Putamen (tissue), 1 donor: ENCODE measurements at places on chromosomes 2 and 18.

- DNase-seq, result no peak
These were observed 9.0 kb upstream of the ONECUT2 start for GRCh38 chr18:57426187-57426586.

DNA sequence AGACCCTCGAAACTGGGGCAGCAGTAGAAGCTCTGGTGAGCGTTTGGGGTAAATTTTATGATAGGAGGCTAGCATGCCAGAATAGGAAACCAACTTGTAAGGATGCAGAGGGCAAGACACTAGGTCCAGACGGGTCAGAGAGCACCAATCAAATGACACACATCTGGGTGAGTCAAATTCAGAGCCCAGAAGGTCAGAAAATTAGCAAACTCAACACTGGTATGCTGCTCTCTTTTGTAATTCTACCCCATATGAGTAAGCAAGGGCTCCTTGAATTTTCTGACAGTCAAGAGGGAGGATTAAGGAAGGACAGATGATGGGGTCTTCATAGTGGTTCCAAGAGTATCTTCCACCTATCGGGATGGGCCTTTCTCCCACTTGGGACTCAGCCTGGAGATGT is 209.8 kb downstream of the BCL2 start:
- no peak for DNase-seq

GRCh38 chr2:206149330-206149729 is 9.9 kb downstream of the NDUFS1 start:
- DNase-seq, result no peak

DNA sequence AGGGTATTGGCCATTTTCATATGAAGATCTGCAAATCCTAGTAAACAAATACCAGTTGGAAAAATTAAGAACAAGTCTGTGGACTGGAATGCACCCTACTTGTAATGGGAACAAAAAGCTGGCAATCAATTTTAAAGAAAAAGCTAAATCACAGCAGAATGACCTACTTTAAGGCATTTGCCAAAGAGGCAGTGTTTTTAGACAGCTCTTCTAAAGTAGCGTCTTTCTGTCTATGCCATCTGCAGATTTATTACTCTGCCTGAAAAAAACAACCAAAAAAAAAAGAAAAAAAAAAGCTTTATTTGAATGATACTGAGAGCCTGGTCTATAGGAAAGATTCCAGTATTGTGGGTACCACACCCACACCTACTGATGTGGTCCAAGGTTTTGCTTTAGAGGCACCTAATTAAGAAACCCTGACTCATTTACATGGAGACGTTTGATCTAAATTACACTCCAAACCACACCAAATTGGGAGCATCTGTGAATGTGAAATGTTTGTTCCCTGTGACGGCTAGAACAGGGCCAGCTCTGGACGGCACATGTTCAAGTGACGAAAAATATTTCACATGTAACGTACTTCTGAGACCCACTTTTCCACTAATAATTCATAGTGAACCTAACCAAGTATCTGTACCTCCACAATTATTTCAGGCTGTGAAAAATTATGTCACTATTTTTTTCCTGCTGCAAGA is 597.1 kb downstream of the ARHGAP15 start:
- DNase-seq, result no peak

DNA sequence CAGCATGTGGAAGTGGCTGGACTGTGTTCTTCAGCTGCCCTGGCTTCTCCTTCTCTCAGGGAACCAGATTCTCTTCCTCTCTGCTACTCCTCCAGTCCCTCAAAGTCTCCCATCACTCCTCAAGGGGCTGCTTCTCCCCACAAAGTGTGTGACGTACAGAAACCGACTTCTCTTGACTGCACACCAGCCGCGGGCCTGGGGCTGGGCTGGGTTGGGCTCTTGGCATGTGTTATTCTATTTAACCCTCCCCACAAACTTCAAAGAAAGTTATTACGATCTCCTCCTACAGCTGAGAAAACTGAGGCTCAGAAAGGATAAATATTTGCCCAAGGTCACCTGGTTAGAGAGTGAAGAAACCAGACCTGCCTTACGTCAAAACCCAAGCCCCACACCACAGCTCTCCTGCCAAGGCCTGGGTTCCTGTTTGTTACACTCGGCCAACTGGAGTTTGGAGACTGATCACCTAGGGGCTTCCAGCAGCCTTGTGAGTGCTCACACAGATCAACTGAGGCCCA is 269.0 kb downstream of the TFCP2L1 start:
- DNase-seq, result no peak

DNA sequence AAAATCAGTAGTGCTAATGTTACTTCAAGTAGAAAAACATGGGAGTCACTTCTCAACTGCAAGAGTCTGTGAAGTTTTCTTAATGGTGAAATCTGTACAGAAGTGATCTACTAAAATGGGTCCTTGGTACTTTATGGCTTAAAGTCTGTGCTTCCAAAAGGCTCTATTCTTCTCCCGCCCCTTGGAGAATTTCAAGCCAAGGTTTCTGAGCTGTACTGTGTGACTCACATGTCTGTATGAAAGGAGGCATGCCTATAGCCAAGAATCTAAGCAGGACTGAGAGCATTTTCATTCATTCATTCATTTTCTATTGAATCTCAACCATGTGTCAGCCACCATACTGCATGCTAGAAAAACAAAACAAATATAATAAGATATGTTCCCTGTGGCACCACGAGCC is 19.8 kb upstream of the DDX18 start:
- DNase-seq, result no peak

- DNase-seq, result peak; percentile 31
These were observed 222.5 kb upstream of the COPS8 start for GRCh38 chr2:236862961-236863728.

GRCh38 chr18:7291046-7291445 is 60.2 kb downstream of the LRRC30 start:
- DNase-seq, result no peak

GRCh38 chr18:31241900-31242409 is 76.0 kb upstream of the DSG1 start:
- no peak for DNase-seq

- no peak for DNase-seq
These were observed 50.4 kb upstream of the SMIM21 start for GRCh38 chr18:75477900-75478299.

DNA sequence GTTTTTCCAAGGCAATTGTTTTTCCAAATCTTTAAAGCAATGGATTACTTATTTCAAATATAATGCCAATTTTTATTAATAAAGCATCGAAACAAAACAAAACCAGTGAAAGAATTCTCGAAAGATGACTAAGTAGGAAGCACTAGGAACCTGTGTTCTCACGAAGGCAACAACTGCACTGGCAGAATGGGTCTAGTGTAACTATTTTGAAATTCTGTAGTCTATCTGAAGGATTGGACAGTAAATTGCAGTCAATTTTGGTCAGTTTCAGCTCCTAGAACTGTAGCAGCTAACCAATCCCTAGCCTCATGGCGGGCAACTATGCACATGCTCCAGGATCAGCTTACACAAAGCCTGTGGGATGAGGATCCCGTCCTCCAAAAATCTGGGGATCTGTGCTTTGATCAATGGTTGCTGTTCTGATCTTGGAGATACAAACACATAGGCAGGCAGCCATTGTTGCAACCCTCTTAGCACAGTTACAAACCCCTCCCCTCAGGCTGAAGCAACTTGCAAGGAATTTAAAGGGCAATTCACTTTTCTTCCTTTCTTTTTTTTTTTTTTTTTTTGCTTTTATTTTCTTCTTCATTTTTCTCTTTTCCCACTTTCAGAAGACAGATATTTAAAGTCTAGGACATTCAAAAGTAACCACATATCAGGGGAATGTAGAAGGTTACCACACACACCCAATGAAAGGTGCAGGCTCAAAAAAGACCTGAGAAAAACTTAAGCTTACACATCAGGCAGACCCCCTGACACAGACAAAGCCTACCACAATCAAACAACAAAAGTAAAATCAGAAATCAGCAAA is 147.6 kb downstream of the THADA start:
- no peak for DNase-seq

DNA sequence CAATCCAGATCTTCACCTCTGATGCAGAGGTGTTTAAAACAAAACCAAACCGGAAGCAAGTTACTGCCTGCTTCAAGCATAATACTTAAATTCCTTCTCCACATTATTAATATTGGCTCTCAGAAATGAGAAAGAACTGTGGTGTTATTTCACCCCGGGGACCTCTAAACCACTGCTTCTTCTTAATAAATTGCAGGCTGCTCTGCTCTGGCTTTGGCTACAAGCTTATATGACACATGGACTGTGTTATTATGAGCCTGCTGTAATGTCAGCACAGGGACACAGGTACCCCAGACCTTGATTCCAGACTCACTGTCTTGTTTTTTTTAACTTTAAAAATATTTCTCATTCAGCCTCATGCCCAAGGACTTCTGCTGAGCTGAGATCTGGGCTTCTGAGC is 45.1 kb downstream of the ST6GAL2 start:
- no peak for DNase-seq
